ENCODE measurements at places on chromosomes 3 and 15.

GRCh38 chr3:30294241-30294667, 312.1 kb upstream of the TGFBR2 start:
- DNase-seq, result no peak

GRCh38 chr3:45773072-45773471, 23.3 kb downstream of the SLC6A20 start:
- DNase-seq, result no peak

- no peak for DNase-seq
Observed at GRCh38 chr15:67924359-67924974, 84.6 kb upstream of the RNU6-1 start.

GRCh38 chr15:101615986-101616848, 36.0 kb downstream of the TM2D3 start:
- no peak for DNase-seq

GRCh38 chr15:95698230-95698629, 632.3 kb upstream of the NR2F2 start:
- DNase-seq, result no peak

DNA sequence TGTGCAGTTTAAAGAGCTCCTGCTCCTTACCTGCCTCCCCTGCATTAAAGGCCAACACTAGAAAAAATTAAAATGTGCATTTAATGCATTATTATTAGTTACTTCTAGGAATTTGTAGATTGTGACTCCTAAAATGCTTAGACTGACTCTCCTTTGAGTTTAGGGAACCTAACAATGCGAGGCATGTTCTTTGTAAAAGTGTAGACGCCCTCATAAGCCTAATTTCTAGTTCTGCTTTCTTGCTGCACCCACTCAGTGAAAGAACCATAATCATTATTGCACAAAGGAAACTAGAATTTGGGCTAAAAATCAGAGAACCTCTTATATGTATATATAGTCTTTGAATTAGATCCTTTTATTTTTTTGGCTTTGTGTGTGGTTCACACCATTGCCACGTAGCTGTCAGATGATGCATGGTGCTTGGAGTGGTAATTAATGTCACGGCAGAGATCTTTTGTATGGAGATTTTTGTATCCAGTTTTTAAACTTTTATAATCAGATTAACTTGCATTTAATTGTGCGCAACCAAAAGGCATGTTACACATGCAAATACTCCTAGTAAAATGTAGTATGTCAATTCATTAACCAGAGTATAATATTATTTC, 710 bp downstream of the ABHD10 start:
- DNase-seq, result no peak

GRCh38 chr3:62667714-62668113, 207.5 kb downstream of the CADPS start:
- no peak for DNase-seq

GRCh38 chr3:46895204-46895660, 17.7 kb downstream of the PTH1R start:
- peak; percentile 80 for DNase-seq

DNA sequence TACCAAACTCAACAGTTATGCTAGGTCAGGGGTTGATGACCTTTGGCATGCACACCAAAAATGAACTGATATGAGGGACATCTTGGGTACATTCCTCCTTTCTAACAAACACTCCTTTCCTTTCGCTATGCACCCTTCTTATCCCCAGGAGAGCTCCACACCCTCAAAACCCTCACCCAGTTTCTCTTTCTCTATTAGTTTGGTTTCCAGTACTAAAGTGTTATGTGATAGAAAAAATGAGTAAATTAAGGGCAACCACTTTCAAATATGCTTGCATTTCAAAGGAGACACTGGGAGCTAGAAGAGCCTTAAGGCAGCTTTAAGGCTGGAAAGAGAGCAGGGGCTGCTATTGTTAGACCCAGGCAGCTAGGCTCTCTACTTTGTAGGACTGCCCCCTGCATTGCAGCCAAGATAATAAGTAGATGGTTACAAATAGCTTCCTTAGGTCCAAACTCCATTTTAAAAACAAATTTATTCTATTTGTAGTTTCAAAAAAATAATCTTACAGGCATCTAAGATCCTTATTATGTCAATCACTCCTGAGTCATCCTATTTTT, 244.3 kb downstream of the ZIC1 start:
- no peak for DNase-seq

DNA sequence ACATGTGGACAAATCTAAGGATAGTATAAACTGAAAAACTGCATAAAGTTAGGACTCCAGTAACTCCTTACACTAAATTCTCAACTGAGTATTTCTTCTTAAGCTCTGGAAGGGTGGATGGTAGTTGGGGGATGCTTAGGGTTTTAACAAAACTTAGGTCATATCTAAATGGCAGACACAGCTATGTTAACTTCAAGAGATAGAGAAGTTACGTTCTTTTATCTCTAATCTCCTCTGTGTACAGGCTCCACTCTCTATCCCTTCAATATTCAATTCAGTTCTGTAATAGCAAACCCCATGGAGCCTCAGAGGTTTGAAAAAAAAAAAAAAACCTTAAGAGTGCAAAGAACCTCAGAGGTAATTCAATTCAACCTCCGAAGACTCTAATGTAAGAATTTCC, 3.1 kb downstream of the CMTM6 start:
- no peak for DNase-seq

- no peak for DNase-seq
Observed at GRCh38 chr3:183309276-183309675, 56.2 kb downstream of the B3GNT5 start.

- DNase-seq, result no peak
Observed at GRCh38 chr15:27757052-27757451, 342.1 kb downstream of the OCA2 start.

DNA sequence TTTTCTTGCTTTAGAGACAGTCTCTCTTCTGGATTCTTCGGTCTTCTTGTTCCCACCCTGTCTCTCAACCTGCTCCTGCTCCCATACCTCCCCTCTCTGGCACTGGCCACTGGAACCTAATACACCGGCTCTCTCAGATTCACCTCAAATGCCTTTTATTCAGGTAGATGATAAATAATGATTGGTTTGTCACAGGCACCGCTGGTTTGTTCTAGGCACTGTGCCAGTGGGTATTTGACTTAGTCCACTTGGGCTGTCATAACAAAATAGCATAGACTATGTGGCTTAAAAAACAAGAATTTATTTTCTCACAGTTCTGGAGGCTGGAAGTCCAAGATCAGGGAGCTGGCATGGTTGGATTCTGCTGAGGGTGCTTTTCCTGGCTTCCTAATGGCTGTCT, 278.2 kb upstream of the STT3B start:
- no peak for DNase-seq

- DNase-seq, result no peak
Observed at GRCh38 chr3:30819067-30819798, 75.2 kb downstream of the GADL1 start.

- no peak for DNase-seq
Observed at GRCh38 chr3:125434582-125435011, 59.5 kb upstream of the ZNF148 start.

DNA sequence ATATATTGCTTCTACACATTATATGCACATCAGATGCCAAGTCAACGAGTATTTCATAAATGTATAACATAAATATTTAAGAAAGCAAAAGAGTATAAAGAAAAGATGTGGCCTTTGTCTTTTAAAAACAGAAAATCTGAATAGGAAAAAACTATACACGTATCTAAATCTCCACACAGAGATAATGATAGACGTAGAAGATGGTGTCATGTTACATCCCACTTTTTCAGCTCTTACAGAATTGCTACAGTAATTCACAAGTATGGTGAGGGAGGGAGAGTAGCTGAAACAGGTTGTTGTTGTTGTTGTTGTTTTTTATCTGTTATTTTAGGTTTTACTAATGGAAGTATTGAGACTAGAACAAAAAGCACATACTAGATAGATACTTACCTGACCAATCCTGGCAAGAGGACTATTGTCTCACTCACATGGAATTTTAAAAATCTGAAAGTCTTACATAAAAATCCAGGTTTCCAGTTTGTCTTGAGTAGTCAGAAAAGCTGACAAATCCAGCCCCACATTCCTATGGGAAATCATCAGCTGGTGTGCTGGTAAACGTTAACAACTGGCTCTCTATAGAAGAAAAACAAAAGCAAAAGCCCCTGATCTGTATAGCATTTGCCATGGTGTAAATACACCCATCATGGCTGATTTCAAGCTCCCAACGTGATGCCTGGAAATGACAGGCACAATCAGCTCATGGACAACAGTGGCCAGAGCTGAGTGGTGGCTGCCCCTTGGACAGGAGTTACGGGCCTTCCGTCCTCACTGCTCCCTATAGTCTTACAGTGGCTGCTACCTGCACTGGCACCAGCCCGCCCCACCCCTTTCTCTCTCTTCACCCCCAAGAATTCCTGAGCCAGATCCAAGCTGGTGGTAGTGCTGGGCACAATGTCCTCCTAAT, 47.4 kb upstream of the VGLL4 start:
- DNase-seq, result no peak

- no peak for DNase-seq
Observed at GRCh38 chr15:93179700-93180102, 90.7 kb upstream of the RGMA start.

All from stimulated activated CD4-positive, alpha-beta T cell treated with anti-CD3 and anti-CD28 coated beads, Interleukin-1b, Interleukin-23, amount 100 ng/mL, for 4 hours (primary cell).